T-helper 1 cell treated with Interleukin-12 subunit alpha and Interleukin-12 subunit beta and Interleukin-4 antibody, amounts not matched to agents 30 ng/mL and 1 ng/mL, for 36 hours (primary cell): ENCODE measurements at places on chromosomes 1 and 21. TPM values are rescaled to one million over a fixed set of nuclear protein-coding genes. Genes with fewer than 3 reads are reported as not detected.

Gene CCDC190
- total RNA-seq, result not detected in 2 replicates

Gene ARHGAP30
- 301 and 314 TPM in 2 replicates for total RNA-seq

Gene DIO1
- not detected in 2 replicates for total RNA-seq

Gene MEAF6
- 51.3 and 54.9 TPM in 2 replicates for total RNA-seq

Gene SYTL1
- 104 and 105 TPM in 2 replicates for total RNA-seq

Gene GPR37L1
- not detected in 2 replicates for total RNA-seq

Gene SHE
- not detected in 2 replicates for total RNA-seq

Gene RAB13
- total RNA-seq, result 1.3 and 1.7 TPM in 2 replicates

Gene SFN
- total RNA-seq, result 1.2 and 1.4 TPM in 2 replicates

Gene MYOC
- total RNA-seq, result not detected in 2 replicates

Gene UBL4B
- total RNA-seq, result not detected in 2 replicates

Gene ZNF648
- not detected in 2 replicates for total RNA-seq

Gene SEMA4A
- 4.6 and 5.1 TPM in 2 replicates for total RNA-seq

Gene RCC2
- 149 and 150 TPM in 2 replicates for total RNA-seq

Gene SLC37A1
- total RNA-seq, result 13.7 and 14.3 TPM in 2 replicates

Gene MANEAL
- total RNA-seq, result 3.4 and 3.7 TPM in 2 replicates

Gene CD1C
- total RNA-seq, result 0.24 and 0.25 TPM in 2 replicates

Gene OR2T6
- total RNA-seq, result not detected in 2 replicates

Gene KHDC4
- total RNA-seq, result 67.8 and 70.6 TPM in 2 replicates

Gene CHI3L2
- total RNA-seq, result 19.1 and 23.9 TPM in 2 replicates

Gene MIGA1
- total RNA-seq, result 10.2 and 11.8 TPM in 2 replicates

Gene OR2T2
- not detected in 2 replicates for total RNA-seq

Gene MTFR1L
- total RNA-seq, result 32.5 and 34.2 TPM in 2 replicates

Gene SH2D2A
- total RNA-seq, result 234 and 243 TPM in 2 replicates

Gene LRRC3
- total RNA-seq, result 2.7 and 2.9 TPM in 2 replicates

Gene WNT4
- total RNA-seq, result not detected in 2 replicates

Gene CTSK
- 3.8 and 4.2 TPM in 2 replicates for total RNA-seq

Gene S100A7
- not detected in 2 replicates for total RNA-seq

Gene SDHB
- 89.4 and 95.0 TPM in 2 replicates for total RNA-seq

Gene CFHR1
- total RNA-seq, result not detected in 2 replicates

Gene ABCG1
- total RNA-seq, result 20.7 and 21.5 TPM in 2 replicates

Gene CDA
- total RNA-seq, result not detected in 2 replicates

Gene PPP1R8
- 65.1 and 67.0 TPM in 2 replicates for total RNA-seq

Gene CRP
- not detected in 2 replicates for total RNA-seq

Gene RGS1
- total RNA-seq, result 25.2 and 27.3 TPM in 2 replicates

Gene ISG20L2
- 55.7 and 59.7 TPM in 2 replicates for total RNA-seq

Gene CLCA1
- not detected in 2 replicates for total RNA-seq

Gene SLC45A1
- total RNA-seq, result 0.20 and 0.51 TPM in 2 replicates

Gene MIXL1
- not detected in 2 replicates for total RNA-seq

Gene TRIM58
- total RNA-seq, result 0.61 TPM in 2 replicates

Gene SPRR5
- not detected in 2 replicates for total RNA-seq

Gene LMX1A
- total RNA-seq, result not detected in 2 replicates
